ENCODE measurements at places on chromosomes 3 and 15.

DNA sequence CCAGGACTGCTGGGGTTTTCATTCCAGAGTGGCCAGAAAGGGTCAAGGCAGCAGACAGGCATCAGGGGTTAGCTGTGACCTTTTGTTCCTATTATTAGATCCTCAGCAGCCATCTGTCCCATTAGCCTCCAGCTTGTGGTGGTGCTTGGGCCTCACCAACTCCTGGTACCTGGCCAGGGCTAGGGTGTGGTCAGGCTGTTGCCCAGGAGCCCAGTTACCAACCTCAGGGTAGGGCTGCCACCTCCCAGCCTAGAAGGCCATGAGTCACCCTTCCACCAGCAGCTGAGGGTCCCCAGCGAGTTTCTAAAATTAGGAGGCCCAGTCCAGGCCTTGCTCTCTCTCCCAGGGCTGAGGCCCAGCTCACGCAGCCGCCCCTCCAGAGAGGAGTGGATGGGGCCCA, 12.2 kb downstream of the TMEM43 start:
- DNase-seq: no peak

GRCh38 chr15:73996267-73996666, 1.8 kb downstream of the PML start:
- no peak for DNase-seq

DNA sequence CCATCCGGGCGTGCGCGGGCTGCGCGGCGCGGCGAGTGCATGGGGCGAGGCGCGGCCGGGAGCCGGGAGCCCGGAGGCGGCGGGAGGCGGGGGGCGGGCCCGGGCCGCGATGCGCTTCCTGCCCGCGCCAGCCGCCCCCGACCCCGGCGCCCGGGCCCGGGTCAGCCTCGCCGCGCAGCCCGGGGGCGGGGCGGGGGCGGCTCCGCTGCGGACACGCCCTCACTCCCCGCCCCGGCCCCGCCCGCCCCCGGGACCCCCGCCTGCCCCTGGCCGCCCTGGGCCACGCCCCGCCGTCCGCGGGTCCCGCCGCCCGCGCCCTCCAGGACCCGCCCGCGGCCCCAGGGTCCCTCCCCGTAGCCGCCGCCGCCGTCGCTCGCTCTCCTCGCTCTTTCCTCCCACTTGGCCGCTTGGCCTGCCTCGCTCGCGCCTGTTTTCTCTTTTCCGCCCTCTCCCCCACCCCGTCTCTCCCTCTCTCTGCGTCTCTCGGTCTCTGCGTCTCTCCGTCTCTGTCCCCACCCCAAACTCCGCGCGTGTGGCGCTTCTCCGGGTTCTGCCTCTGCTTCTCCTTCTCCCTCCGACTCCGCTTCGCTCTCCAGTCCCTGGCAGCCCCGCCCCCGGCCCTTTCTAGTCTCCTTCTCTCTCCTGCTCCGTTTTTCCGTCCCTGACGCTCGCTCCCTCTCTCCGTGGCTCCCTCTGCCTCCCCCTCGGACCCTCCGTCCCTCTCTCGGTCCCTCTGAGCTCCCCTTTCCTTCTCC, at the start of gene PLXND1:
PLXND1 (minus strand) TSS at position 41 of the 755 bp plus-strand sequence; CDS start at position 4, 37 bp downstream.
- peak; percentile 70 for DNase-seq

DNA sequence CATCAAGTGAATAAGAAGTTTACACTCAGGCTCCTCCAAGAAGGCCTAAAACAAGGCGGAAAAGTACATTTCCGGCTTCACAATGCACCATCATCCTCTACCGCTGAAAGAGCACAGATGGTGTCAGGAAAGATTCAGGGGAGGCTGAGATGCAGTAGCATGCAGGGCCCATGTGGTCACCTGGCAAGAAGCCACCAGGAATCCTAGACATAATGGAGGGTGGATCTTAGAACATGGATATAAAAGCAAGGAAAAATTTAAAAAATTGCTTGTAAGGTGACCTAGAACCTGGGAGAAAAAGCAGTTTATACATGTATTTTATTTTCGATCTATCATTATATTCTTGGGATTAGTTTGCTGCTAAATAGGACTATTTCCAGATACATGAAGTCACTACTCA, 21.9 kb upstream of the OTOL1 start:
- DNase-seq: no peak

GRCh38 chr3:37303416-37303815, 129.0 kb upstream of the LRRFIP2 start:
- DNase-seq: no peak

DNA sequence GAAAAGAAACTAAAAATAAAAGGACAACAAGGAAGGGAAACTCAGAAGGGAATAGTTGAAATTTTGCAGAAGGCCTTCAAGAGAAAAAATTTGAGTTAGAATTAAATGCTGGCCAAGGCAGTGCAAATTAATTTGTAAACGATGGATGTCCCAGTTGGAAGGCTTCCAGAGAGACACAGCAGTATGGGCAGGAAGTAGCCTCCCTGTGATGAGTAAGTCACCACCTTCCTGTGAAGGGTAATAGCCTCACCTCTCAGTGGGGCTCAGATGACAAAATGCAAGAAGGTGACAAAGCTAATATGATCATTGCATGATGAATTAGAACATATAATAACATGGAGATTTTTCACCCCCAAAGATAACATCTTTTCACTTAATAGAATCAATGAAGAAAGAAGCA, 27.3 kb upstream of the TMCO5A start:
- no peak for DNase-seq

DNA sequence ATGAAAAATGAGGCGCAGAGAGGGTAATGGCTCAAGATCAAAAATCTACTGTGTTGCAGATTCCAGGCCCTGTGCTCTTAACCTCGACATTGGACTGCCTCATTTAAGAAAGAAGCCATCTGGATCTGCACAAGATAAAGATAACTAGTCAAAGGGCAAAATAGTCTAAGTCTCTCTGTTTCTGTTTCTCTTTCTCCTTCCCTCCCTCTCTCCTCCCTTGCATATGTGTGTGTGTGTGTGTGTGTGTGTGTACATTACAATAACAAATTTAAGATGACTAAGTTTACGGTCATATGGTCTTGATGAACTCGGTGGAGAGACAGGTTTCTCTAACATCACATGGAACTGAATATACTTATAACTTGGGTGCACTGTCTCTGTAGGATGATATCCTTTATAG, 69.2 kb downstream of the MEIS2 start:
- DNase-seq: no peak

DNA sequence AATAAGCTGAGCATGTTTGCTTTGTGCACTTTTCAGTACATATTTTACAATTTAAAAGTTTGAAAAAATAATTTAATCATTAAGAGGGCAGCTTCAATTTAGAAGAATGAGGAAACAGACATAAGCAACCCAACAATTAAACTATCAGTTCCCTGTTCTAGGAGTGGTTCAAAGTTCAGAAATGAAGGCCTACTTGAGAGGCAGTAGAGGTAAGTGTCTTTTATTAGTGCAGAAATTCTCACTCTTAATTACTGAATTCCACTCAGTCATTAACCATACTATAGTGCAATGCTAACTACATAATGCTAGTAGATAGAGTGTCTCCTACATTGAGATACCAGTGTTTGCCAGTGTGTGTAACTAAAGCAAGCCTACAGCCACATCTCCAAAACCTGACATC, 73.1 kb downstream of the TNIK start:
- DNase-seq: no peak

DNA sequence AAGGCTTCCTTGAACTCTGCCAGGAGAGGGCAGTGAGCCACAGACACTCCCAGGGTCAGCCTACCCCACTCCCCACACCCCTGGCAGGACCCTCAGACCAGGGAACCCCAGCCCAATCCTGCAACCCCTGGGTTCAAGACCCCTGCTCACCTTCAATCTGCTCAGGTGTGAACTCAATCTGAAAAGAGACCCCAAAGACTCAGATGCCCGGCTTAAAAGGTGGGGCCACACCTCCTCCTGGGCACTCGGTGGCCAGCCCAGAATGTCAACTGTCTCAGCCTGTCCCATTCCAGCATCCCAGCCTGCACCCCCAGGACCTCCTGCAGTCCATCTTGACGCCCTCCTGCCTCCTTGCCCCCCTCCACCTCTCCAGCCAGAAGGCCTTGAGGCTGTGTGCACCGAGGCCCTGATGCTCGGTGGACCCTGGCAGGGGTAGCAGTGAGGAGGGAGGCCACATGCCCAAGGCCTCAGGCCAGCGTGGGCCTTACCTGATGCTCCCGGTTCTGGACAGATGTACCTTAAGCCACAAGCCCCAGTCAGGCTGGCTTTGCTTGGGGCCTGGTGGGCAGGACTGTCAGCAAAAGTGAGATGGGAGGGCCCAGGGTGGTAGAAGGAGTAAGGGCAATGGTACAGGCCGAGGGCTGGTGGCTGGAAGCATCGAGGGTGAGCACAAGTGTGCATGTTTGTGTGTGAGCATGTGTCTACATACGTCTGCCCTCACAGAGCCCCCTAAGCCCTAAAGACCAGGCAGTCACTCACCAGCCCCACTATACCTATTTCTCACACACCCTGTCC, 2.2 kb downstream of the MYL3 start:
- DNase-seq: no peak

DNA sequence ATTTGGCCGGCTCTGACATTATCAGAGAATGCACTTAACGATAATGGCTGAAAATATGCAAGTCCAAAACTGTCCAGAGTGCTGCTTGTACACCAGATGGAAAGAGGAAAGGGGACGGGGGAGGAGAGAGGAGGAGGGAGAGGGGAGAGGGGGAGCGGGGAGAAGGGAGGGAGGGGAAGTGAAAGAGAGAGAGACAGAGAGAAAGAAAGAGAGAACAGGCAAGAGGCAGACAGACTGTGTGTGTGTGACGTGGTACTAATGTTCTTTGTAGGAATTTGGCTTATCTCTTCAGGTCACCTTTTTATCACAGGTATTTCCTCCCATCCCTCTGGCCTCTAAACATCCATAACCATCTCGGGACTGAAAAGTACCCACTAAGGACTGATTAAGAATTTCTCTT, 75.1 kb upstream of the LMOD3 start:
- DNase-seq: no peak

- no peak for DNase-seq
These were observed 135.0 kb upstream of the PRICKLE2 start for GRCh38 chr3:64360280-64360679.

GRCh38 chr3:142353571-142353970, 94.3 kb downstream of the XRN1 start:
- no peak for DNase-seq

DNA sequence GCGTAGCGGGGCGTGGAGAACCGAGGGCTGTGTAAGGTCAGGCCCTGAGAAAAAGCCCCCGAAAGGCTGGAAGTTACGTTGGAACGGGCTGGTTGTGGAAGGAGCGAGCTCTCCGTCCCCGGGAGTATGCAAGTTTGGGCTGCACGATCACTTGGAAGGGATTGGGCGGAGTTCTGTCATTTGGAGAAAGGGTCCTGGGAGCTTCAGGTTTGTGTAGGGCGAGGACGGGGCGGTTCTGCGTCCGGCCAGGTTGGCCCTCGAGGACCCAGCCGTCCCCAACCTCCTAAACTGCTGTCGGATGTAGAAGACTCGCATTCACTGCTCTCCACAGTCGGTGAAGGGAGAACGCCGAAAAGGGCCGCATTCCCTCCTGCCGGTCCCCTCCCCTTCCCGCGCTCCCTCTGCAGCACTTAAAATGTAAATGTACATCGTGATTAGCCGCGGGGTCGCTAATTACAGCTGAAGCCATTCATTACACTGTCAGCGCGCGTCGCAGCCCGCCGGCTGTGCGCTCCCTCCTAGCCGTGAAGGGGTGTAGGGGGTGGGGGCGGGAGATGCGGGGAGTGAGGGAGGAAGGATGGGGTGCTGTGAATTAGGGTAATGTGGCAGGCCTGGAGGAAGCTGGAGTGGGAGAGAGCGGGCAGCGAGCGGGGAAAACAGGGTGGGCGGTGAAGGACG, 2.5 kb upstream of the RPP25 start:
- DNase-seq: no peak

DNA sequence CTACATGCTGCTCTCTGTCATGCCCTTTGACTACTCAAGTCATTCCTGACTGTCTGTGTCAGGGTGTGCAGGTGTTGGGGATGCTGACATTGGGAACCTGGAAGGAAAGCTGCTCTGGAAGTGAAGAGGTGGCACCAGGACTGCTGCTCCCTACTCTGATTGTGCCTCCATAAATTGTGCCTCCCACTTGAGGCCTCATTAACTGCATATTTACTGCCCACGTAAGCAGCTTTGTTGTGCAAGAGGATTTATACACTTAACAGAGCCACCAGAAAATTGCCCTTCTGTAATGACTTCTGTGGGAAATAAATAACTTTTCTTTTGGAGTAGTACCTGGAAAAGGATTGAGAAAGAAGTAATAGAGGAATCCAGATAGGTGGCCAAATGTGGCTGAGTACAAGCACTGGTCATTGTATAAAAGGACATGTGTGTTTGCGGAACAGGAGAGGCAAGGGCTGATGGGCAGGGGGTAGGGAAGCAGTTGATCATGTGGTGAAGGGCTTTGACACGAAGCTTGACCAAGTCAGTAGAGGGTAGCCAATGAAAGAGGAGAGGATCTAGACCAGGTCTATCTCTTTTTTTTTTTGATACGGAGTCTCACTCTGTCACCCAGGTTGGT, 24.8 kb downstream of the IL20RB start:
- no peak for DNase-seq

DNA sequence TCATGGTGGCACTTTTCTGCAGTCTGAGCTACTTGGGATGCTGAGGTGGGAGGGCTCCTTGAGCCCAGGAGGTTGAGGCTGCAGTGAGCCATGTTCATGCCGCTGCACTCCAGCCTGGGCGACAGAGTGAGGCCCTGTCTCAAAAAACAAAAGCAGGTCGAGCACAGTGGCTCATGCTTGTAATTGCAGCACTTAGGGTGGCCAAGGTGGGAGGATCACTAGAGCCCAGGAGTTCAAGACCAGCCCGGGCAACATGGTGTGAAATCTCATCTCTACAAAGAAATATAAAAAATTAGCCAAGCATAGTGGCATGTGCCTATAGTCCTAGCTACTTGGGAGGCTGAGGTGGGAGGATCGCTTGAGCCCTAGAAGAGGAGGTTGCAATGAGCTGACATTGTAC, 10.0 kb downstream of the UBAP1L start:
- no peak for DNase-seq

- no peak for DNase-seq
These were observed 240.6 kb downstream of the OTOL1 start for GRCh38 chr3:161737171-161737570.

DNA sequence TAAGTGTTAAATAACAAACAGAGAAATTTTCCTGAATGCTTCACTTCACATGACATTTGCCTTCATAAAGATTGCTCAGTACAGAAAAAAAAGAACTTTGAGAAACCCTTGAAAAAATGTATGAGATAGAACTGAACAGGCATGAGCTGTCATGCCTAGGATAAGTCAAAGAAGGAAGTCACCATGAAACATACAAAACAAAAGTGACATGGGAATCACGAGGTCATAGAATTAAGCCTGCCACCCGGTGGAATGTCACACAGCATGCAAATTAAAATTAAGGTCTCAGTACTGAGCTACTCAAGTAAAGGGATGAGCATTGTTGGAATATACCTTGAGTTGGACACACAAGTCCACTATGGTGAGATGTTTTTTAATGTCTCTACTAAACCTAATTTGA, 652.5 kb upstream of the NECTIN3 start:
- no peak for DNase-seq

- no peak for DNase-seq
These were observed 217.3 kb downstream of the TBC1D2B start for GRCh38 chr15:77860071-77860691.

GRCh38 chr3:45347315-45348000, 40.9 kb upstream of the LARS2 start:
- DNase-seq: no peak

Data from liver (tissue), 10 donors.